Activated T-helper 9 cell treated with anti-CD3 and anti-CD28 coated beads, Interleukin-2, amount 50 U/mL, for 16 hours (primary cell): ENCODE measurements at places on chromosomes 2 and 18.
A peak's percentile ranks its signal among the peaks of the same experiment; 100 is the strongest.

GRCh38 chr2:234976479-234977227 is 24.8 kb downstream of the SH3BP4 start:
- DNase-seq: no peak

- DNase-seq: no peak
Observed at GRCh38 chr18:60372596-60372995, at the start of gene MC4R. TSS of gene MC4R (minus strand) at chr18:60372775. CDS start at chr18:60372349, 426 bp downstream.

- DNase-seq: no peak
Observed at GRCh38 chr2:239186516-239187357, 214.1 kb downstream of the HDAC4 start.

GRCh38 chr2:11040992-11041391 is 114.3 kb upstream of the SLC66A3 start:
- DNase-seq: no peak

GRCh38 chr2:167334146-167334742 is 446.0 kb downstream of the XIRP2 start:
- DNase-seq: no peak

DNA sequence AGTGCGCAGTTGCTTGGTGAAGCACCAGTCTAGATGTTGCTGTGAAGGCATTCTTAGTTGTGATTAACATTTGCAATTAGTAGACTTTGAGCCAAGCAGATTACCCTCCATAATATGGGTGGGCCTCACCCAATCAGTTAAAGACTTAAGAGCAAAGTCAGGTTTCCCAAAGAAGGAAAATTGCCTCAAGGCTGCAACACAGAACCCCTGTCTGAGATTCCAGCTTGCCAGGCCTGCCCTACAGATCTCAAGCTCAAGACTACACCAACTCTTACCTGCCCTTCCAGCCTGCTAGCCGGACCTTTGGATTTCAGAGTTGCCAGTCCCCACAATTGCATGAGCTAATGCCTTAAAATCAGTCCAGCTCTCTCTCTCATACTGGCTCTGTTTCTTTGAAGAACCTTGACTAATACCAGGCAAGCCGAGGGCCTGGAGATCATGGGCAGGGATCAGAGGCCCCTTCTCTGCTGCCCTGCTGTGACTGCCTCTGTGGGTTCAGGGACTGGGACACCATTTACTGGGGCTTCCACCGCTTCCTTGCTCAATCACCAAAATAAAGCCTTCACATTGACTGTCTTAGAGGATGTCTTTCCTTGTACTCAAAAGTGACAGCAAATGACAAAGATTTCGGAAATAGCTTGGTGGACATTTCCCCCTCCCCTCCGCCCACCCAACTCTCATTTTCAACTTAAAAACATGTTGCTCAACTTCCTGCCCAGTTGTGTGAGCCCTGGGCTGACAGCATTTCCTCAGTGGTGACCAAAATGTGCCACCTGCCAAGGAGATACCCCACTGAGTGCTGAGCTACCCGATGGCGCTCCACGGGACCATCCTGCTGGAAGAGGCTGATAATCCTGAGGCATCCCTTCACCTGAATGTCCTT is 86.7 kb downstream of the GALNT14 start:
- DNase-seq: no peak

DNA sequence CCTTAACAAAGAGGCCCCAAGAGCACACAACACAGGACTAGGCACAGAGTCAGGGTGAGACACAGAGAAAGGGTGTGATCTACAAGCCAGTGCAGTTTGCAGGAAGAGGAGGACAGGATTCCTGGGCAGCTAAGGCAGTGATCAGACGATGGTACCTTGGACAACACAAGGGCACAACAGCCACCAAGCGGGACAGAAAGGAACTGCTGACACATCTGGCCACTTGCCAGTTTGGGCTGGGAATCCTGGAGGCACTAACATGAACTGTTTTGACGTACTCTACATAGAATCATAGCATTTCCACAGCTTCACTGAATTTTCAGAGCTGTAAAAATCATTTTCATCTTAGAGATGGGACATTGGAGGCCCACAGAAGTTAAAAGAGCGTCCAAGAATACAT is 221.5 kb upstream of the SLC35G4 start:
- no peak for DNase-seq

- no peak for DNase-seq
Observed at GRCh38 chr2:18093196-18093595, 214.7 kb downstream of the KCNS3 start.

GRCh38 chr2:127314193-127314988 is 20.4 kb upstream of the ERCC3 start:
- DNase-seq: no peak

GRCh38 chr2:110804915-110805314 is 72.5 kb downstream of the ACOXL start:
- peak; percentile 58 for DNase-seq

DNA sequence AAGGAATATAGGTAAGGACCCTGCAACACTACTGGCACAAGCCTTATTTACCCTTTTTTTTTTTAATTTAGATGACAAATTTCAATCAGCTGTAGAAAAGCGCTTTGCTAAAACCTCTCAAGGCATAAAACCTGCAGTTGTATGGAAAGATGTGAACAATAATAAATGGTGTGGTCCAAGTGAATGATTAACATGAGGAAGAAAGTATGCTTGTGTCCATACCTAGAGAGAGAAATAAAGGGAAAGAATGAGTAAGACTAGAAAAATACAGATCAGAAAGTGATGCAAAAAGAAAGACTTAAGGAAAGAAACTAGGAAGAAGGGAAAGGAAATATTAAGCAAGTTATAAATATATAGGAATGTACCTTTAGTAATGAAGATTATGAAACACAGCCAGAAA is 119.2 kb upstream of the SCN7A start:
- no peak for DNase-seq

GRCh38 chr2:231646476-231646875 is 53.8 kb downstream of the TEX44 start:
- no peak for DNase-seq

- no peak for DNase-seq
Observed at GRCh38 chr2:188320861-188321260, 29.2 kb downstream of the GULP1 start.

- no peak for DNase-seq
Observed at GRCh38 chr2:101152272-101153076, 1.3 kb upstream of the TBC1D8 start.

DNA sequence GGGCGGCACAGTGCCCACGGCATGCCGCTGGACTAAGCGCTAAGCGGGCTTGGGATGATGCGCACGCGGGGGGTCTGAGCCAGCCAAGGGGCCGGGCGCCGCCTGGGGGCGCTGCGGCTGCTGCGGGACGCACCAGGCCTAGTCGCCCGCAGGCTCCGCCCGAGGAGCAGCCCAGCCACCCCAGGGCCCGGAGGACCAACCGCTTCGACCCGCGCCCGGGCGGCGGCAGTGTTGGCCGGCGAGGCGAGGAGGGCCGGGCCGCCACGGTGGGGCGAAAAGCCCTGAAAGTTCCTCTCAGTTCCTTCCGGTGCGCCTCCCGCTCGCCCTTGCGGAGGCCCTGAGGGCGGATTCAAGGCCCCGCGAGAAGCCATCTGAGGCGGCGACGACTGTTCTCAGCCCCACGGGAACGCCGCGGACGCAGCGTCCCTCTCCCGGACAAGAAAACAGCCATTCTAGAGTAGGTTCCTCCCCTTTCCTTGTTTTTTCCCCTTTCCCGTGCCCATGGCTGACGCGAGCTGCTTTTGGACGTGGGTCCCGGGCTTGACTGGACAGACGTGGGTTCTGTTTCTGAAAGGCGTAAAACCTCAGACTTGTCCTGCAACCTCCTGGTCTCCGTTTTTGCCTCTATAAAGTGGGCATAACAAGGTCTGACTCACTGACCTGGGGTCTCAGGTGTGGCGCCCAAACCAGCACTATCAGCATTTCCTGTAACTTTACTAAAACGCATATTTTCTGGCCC is at the start of gene ANKAR:
ANKAR (plus strand) TSS at position 297 of the 739 bp plus-strand sequence. CDS start 1,821 bp downstream, outside the sequence.
- DNase-seq: peak; percentile 75

DNA sequence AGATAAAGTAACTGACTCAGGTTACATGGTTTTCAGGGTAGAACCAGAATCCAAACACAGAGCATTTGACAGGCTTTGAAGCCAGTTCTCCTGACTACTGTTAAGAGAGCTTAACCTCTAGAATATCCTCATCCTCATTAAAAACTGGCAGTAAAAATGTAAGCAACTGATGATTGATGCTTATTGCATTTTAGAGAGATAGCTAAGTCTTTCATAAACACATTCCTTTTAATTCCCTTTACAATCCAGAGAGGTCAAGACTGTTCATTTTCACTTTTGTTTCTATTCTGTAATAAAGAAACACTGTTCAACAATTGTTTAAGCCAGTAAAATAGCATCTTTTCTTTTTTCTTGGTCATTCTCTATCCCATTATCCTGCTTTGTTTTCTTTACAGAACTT is 53.9 kb upstream of the RAB27B start:
- DNase-seq: no peak

- no peak for DNase-seq
Observed at GRCh38 chr2:173053043-173053699, 22.5 kb upstream of the MAP3K20 start.

- DNase-seq: no peak
Observed at GRCh38 chr2:12762976-12763375, 46.2 kb downstream of the TRIB2 start.

DNA sequence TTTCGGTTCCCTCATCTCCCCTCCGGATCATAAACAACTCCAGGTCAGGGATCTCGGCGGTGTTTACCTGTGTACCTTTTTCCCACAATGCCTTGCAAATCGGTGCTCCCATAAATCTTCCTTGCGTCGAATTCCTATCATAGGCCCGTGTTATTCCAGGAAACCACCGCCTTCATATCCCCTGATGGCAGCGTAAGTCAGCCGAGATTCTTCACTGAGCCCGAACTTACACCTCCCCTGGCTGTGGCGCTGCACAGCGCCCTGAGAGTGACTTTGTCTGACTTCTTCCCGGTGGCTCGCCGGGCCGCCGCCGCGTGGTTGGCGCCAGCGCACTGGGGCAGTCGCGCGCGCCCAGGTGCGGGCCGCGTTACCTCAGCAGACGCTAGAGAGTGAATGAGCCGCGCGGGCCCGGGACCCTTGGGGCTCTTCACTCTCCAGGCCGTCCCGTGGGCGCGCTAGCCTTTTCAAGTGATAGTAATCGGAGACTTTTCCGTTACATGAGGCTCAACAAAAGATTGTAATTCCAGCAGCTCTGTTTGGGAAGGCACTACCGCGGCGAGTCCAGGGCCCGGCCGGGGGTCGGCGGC is 101.6 kb downstream of the SPTBN1 start:
- DNase-seq: peak; percentile 64

DNA sequence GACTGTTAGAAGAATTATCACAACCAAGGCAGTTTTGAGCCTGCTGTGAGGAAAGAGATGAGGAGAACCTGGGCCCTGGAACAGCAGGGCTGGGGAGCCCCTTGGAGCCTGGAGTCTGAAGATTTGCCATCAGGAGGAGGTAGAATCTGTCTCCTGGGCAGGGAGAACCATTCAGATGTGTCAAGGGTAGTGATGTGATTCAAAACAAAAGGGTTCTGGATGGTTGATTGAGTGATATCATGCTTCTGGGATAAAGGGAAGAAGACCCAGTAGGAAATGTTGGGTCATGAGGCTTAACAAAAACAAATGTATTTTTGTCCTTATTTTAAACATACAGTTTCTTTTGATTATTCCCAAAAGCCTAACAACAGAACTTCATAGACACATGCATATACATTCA is 28.6 kb downstream of the RNF144A start:
- DNase-seq: no peak

DNA sequence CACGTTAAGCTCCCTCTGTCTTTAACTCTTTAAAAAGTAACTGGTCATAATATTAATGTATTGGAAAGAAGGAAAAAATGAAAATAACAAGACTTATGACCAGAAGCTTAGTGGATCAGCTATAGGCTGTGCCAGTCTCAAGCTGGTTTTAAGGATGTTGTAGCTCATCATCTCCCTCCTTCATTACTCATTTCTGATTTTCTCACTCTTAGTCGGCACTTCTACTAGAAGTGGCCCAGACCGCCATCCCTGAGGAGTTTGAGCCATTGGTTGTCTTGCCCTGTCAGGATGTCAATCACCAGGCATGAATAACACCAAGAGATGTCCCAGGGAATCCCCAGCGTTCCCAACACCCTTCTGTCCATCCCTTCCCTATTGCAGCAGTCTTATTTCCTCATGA is 151.5 kb downstream of the ASXL3 start:
- no peak for DNase-seq

GRCh38 chr2:112918256-112918655 is 7.3 kb downstream of the IL37 start:
- no peak for DNase-seq

DNA sequence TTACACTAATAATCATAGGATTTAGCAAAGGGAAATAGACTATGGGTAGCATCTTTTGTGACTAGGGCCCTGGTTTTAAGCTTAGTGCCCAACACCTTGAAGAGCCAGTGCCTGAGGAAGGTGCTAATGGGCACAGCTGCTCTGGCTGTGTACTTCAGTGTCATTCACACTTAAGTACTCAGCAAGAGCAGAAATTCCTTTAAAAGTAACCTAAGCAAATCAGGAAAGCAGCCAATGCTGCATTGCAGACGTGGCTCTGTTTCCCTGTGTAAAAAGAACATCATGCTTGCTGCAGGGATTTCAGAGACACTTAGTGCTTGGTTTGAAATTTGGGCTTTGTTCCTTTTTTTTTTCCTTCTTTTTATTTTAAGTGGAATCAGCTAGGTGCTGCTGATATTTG is 505.4 kb downstream of the SUCLG1 start:
- no peak for DNase-seq

DNA sequence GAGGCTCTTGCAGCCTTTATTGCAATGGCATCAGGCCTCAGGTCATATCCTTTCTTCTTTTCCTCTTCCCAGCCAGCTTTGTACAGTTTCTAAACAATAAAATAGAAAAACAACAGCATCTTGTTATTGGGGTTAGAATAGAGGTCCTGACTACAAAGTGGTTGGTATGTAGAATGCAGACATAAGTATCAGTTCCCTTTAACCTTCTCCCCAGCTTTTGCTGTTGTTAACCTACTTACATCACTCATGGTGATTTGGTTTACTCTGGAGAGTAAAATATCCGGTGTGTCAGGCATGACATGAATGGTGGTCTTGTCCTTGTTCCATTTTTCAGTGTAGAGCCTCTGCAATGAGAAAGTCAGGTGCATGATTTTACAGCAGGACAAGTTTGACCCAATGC is 69.8 kb downstream of the NEB start:
- DNase-seq: no peak

GRCh38 chr2:203814661-203815540 is 52.7 kb upstream of the CTLA4 start:
- DNase-seq: peak; percentile 33

DNA sequence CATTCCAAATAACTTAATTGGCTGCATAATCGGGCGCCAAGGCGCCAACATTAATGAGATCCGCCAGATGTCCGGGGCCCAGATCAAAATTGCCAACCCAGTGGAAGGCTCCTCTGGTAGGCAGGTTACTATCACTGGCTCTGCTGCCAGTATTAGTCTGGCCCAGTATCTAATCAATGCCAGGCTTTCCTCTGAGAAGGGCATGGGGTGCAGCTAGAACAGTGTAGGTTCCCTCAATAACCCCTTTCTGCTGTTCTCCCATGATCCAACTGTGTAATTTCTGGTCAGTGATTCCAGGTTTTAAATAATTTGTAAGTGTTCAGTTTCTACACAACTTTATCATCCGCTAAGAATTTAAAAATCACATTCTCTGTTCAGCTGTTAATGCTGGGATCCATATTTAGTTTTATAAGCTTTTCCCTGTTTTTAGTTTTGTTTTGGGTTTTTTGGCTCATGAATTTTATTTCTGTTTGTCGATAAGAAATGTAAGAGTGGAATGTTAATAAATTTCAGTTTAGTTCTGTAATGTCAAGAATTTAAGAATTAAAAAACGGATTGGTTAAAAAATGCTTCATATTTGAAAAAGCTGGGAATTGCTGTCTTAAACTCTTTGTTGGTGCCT is 1.4 kb downstream of the PCBP1 start:
- no peak for DNase-seq
